ENCODE measurements at places on chromosomes 6 and 20.

DNA sequence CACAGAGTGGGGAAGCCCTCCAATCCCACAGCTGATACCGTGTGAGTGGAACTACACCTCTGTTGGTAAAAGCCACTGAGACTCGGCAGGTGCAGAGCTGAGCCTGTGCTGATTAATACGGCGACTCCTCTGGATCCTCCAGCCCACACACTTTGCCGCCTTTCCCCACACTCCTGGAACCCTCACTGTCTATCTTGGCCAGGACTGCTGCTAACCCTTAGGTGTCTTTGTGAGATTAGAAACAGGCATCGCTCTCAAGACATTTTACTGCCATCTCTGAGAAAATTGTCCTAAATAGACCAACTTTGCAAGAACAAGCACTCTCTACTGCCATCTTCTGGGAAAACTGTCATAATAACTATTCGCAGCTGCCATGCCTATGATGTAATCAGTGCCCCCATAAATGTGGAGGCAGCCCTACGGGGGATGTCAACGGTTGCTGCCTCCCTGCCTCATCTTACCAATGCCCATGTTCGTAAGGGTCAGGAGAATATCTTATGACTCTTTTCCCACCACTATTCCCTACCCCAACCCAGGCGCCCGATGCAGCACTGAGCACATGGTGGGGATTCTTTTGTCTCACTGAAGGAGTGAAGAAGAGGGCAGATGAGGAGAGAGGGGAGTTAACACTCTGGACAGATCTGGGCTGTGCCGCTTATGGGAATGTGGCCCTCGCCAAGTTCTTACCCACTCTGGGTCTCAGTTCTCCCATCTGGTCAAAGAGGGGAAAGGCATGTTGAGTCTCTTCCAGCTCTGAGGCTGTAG, 26.1 kb upstream of the KCNB1 start:
- peak; percentile 5 for DNase-seq

DNA sequence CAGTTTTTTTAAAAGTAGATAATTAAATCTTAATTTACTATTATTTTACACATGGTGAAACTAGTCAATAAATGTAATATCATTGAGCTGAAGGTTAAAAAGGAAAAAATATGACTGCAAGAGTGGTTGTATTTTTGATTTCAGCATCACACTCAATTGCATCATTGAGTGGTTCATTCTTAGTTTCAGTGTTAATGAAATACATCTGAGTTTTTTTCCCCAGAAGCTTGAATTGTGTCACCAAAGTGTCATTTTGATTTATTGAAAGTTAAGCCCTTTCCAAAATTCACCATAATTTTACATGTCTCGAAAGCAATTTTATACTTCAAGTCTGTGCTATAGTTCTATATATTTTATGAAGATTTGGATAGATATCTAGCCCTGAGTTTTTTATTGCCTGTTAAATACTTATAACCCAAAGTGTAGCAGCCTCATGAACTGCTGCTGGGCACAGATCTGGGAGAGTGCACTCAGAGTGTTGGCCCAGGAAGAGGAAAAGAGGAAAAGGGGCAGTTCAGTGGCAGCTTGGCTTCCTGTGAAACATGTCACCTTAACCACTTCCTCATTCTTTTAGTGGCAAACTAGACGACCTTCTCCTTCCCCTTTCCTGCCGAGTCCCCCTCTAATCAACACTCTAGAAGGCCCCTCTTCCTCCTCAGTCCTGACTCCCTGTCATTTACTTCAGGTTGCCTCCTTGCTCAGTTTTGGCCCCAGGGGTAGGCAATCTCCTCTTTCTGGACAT, 140.7 kb downstream of the ESR1 start:
- no peak for DNase-seq

DNA sequence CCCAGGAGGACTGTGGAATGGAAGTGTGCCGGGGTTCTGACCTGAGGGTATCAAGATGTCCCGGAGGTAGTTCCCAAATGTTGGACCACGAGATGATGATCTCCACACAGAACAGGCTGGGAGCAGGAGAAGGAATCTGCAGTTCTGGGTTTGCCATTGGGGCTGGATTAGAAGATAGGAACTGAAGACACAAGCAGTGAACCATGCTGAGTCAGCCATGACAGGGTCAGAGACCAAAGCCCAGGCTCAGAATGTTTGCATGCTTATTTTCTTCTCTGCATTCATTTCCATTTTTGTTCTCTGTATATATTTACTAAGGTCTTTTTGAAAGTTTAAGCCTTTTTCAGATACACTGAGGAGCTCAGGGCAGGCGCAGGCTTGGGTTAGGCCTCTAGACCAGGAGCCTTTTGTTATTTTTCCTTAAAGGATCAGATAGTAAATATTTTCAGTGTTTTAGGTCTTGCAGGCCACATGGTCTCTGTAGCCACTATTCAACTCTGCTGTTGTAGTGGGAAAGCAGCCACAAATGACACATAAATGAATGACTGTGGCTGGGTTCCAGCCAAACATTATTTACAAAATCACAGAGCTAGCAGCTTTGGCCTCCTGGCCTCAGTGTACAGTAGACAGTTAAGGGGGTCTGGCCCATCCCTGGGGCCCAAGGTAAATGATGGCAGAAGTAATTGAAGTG, 28.5 kb downstream of the SLC35D3 start:
- no peak for DNase-seq

GRCh38 chr6:2147766-2148448, 97.5 kb downstream of the GMDS start:
- no peak for DNase-seq

DNA sequence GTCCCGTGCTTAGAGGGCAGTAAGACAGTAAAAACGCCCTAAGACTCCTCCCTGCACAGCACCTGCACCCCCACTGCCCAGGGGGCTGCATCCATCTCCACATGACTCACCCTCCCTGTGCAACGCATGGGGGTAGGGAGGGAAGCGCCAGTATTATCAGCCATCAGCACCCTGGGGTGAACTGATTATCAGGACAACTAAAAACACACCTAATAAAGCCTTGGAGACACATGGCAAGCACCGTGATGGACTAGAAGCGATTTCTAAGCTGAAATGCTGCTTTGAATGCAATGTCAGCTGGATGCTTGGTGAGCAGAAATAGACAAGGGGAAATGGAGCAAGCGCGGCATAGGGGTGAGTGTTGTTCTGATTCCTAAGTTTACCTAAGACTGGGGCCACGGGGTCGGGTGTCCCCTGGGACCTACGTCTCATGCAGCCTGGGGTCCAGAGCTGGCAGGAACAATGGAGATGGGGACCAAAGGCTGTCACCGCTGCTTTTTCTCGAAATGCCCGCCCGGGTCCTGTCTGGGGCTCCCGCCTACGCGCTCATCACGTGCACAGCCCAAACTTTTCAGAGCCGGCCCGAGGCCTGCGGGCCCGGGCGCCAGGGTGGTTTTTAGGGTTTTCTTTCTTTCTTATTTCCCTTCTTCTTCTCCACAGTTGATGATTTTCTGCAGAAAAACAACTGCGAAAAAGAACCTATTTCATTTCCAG, 702 bp upstream of the TNFAIP3 start:
- no peak for DNase-seq

- DNase-seq, result peak; percentile 76
These were observed 41.7 kb downstream of the ALDH5A1 start for GRCh38 chr6:24536466-24536865.

- DNase-seq, result no peak
These were observed 1.4 kb downstream of the BACH2 start for GRCh38 chr6:90294989-90295853.

DNA sequence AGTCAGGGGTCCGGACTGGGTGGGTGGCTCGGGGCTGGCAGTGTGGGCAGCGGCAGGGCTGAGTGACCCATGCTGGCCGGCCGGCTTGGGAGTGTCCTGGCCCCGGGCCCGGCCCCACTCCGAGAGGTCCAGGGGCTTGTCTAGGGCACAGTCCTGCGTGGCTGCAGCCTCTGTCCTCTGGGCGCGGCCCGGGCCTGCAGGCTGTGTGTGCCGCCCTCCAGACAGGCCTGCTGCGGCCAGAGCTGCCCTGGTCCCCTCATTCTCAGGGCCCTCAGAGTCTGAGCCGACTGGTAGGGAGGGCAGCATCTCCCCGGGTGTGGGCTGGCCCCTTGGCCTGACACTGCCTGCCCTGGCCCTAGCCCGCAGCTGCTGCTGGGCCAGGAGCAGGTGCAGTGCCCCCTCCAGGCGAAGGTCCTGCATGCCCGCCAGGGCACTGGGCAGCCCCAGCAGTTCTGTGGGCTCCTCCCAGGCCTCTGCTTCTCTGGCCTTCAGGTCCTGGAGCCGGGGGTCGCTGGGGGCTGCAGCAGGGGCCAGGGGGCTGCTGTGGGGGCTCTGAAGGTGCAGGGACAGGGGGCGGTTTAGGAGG, 6.9 kb upstream of the CABLES2 start:
- no peak for DNase-seq

DNA sequence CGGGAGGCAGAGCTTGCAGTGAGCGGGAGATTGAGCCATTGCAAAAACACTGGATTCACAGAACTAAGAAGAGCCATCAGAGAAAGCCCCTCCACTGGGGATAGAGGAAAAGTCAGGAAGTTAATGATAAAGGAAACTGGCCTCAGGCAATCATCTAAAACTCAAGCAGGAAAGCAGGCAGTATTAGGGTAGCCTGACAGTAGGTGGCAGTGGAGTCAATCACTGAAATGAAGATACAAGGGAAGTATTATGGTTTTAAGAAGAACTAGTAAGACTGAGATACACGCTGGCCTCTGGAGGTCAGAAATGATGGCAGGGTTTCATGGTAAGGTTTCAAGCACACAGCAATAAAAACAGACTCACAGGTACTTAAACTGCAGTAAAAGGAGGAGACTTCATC, 578.3 kb downstream of the HACE1 start:
- no peak for DNase-seq

- no peak for DNase-seq
These were observed 524.9 kb downstream of the PHF3 start for GRCh38 chr6:64160486-64160885.

DNA sequence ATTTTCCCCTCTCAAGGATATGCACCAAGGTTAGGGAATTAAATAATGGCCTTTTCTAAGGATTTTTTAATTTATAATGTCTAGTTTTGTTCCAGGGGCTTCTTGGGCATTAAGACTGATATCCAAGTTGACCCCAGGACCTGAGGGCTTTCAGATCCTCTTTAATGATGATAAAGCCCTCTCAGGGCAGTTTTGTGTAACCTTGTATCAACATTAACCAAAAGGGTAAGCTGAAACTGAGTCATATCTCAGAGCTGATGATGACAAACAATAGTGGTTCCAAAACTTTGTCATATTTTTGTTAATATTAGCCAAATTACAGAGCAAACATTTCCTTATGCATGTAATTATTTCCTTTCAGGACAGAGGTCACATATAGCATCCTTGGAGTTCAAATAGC, 309.4 kb upstream of the MAN1A1 start:
- DNase-seq, result no peak

GRCh38 chr6:107982486-107982885, 24.5 kb upstream of the SEC63 start:
- no peak for DNase-seq

Measured in NCI-H2081 treated with DMSO at 0.1 percent for 48 hours (cell line).